CD4-positive, alpha-beta T cell treated with Interleukin-21 for 1 hour (primary cell): ENCODE measurements at places on chromosomes 3 and 15.

DNA sequence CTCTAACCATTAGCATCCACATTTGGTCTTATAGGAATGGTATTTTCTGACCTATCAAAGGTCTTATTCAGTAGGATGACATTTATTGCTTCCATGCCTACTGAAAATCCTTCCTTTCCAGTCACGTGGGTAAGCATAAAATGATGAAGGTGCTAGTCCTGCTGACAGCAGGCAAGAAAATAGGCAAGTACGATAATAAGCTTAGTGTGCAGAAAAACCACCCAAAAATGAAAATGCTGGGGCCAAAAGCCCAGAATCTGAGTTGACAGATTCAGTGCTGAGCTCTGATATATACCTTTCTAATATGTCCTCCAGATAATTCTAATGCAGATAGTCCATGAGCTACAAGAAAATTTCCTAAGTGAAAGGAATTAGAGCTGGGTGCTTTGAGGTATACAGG is 194.8 kb downstream of the WDR72 start:
- DNase-seq, result no peak

- no peak for DNase-seq
Observed at GRCh38 chr3:123371859-123372685, 76.8 kb downstream of the ADCY5 start.

DNA sequence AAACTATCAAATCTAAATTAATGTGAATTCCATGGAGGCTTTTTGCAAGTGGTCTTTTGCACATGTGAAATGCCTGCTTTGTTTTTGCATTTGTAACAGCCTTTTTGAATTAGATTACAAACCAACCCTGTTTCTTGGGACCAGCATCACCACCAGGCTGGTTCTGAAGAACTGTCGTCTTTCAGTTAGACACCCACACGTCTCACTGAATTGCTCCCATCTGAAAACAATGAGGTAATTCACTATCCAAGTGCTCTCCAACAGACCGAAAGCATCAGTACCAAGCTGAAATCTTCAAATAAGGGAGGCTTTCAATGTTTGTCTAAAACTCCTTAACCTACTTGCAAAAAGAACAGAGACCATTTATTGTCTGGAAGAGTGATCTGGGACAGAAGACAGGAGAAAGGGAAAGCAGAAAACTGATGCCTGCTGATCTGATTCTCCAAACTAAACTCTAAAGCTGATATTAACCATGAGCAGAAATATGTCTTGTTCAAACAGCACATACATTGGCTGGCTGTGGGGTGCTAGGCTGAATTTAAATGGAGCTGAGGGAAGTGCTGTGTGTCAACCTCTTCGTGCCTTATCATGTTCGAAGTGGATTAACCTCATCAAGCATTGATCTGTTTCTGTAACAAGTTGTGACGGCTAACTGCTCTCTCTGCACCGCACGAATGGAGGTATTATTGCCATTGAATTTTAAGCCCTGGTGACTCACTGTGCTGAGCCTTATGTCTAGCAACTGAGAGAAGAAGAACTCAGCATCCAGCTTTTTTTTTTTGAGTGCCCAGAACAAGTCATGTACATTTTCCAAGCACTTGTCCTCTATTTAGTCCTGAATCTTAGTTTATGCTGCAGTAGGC is 213.7 kb upstream of the P2RY1 start:
- DNase-seq, result no peak

DNA sequence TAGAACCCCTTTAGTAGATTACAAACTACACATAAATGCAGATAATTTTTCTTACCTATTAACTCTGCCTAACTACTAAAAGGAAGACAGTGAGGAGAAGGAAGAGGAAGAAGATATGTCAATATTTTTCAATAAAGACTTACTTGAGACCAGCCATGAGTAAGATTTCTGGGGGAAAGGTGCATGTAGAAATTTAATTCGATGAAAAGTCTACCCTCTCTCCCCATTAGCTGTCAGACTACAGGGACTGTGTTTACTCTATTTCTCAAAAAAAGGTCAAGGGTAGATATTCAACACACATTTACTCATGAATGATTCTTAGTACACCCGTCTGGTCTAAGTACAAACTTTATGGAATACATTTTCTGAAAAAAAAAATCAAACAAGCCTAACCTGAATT is 6.8 kb downstream of the TSPAN3 start:
- DNase-seq, result no peak

DNA sequence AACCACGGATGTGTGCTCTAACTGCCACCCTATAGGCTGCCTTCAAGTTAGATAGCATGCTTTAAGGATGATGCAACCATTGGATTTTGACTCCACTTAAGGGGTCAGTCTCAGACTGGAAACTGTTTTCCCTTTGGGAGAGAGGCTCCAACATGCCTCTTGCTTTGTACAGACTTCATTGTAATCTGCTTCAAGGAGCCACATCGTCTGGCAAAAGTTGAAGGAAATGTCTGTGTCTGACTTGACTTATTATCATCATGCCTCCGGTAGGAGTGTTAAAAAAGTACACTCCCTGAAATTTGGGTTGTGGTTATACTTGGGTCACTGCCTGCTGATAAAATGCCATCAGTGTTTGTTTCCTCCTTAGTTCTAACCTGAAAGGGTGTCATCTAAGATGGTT is 245.4 kb upstream of the CDIN1 start:
- DNase-seq, result no peak

DNA sequence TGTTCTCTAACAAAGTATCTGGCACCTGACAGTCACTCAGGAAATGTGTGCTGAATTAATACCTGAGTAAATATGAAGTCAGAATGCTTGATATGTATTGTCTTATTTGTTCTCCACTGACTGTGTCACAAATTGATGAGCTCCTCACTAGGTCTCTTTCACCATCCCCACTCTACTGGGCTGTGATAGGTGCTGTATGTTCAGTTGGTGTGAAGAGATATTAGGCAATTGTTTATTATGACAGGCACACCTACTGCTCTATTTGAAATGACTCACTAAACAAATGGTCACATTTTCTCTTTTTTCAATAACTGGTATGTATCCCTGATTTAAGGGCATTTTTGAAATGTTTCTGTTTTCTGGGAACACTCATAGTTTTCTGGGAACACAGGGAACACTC is 25.2 kb upstream of the CCDC39 start:
- no peak for DNase-seq
